Hepatocyte (in vitro differentiated cells): ENCODE measurements at places on chromosomes 2 and 18. TPM values are rescaled to one million over a fixed set of nuclear protein-coding genes. Genes with fewer than 3 reads are reported as not detected.

Gene BIN1
- 113 and 122 TPM in 2 replicates for polyA plus RNA-seq

DNA sequence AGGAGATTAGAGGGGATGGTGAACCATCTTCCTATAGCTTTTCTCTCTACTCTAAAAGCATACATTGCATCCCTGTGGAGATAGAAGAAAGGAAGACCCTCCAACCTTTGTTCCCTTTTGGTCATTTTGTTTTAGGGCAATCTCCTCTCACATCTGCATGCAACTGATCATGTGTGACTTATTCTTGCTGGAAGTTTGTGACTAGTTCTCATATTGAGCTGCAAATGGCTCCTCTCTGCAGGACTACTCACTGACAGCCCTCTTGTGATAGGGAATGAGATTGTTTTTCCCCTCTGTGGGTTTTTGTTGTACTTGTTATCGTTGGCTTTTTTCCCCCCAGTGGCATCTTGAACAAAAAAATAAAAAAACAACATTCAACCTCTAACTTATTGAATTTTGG is 416.0 kb upstream of the CNTNAP5 start:
- H3K4me1 ChIP-seq = no peaks in the 10 kb centered on the region
- no peak overlapping the region for H3K4me3 ChIP-seq
- no peak overlapping the region for H3K27ac ChIP-seq
- DNase-seq = no peak
- H3K27me3 ChIP-seq = no peaks in the 10 kb centered on the region

GRCh38 chr2:106358081-106358480 is 110.1 kb downstream of the RGPD3 start:
- H3K4me1 ChIP-seq = no peaks in the 10 kb centered on the region
- no peak for DNase-seq
- H3K4me3 ChIP-seq = no peak overlapping the region
- H3K27me3 ChIP-seq = no peaks in the 10 kb centered on the region

Gene NEB
- polyA plus RNA-seq = 0.75 and 3.4 TPM in 2 replicates

- no peaks in the 10 kb centered on the region for H3K36me3 ChIP-seq
- H3K27ac ChIP-seq = peak overlapping the region; percentile 92
- peaks cover 53% of the 10 kb centered on the region for H3K4me1 ChIP-seq
- no peaks in the 10 kb centered on the region for H3K27me3 ChIP-seq
- no peak for DNase-seq
- no peak overlapping the region for H3K4me3 ChIP-seq
Measured at GRCh38 chr2:101803128-101803527, 105.6 kb downstream of the MAP4K4 start.

Gene SCYGR8
- polyA plus RNA-seq = not detected in 2 replicates

DNA sequence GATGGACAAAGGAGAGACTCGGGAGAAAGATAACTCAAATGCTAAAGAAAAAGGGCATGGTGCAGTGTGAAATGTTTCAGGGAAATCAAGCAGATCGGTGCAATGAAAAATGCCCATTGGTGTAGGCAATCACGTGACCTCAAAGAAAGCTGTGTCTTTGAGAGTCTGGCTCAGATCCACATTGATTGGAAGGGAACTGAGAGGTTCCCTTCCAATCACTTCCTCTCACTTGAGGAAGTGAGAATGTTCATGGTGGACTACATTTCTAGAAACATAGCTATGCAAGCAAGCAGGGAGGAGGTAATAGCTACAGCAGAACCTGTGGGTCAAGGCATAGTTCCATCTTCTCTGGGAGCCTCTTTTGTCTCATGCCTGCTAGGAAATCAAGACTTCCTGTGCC is 187.4 kb downstream of the LPIN1 start:
- H3K27ac ChIP-seq = no peak overlapping the region
- no peaks in the 10 kb centered on the region for H3K27me3 ChIP-seq
- H3K36me3 ChIP-seq = no peaks in the 10 kb centered on the region
- no peak for DNase-seq

DNA sequence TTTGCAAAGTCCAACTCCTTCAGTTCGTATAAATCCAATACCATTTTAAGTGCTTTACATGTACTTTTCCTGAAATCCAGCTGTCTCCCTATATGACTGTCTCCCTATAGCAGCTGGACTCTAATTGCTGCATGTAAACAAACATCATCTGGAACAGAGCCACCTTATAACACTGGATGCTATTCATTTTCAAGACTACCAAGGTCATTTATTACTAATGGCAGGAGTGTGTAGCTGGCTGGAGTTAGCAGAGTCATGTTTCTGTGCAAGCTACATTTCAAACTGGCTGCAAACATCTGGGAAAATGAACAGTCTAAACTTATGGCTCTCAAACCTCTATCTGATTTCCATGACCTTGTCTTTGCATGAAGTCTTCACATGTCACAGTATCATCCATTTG is 575.2 kb downstream of the PIK3C3 start:
- H3K36me3 ChIP-seq = no peaks in the 10 kb centered on the region
- H3K27ac ChIP-seq = no peak overlapping the region
- H3K4me3 ChIP-seq = no peak overlapping the region
- H3K27me3 ChIP-seq = no peaks in the 10 kb centered on the region
- DNase-seq = no peak

- DNase-seq = peak; percentile 39
- no peaks in the 10 kb centered on the region for H3K36me3 ChIP-seq
- H3K27me3 ChIP-seq = no peaks in the 10 kb centered on the region
Measured at GRCh38 chr2:219912491-219912921, 285.1 kb downstream of the SLC4A3 start.

Gene SULT6B1
- polyA plus RNA-seq = not detected in 2 replicates

DNA sequence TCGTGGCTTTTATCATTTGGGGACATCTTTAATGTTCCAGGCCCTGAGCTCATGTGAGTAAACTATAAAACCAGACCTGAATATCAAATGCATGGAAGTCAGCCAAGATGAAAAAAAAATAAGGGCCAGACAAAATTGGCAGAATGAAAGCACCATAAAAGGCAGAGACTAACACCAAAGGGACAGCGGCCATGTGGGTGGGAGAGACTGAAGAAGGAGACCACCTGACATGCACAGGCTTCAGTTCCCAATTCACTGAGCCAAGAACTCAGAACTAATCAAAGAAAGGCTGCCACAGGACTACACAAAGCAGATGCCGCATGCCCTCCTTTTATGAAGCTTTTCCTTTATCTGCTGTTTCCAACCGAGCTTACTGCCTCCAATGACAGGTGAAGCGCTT is 267.1 kb downstream of the RAD51AP2 start:
- H3K36me3 ChIP-seq = no peaks in the 10 kb centered on the region
- no peak overlapping the region for H3K27ac ChIP-seq
- no peaks in the 10 kb centered on the region for H3K4me1 ChIP-seq
- no peak overlapping the region for H3K4me3 ChIP-seq
- H3K27me3 ChIP-seq = no peaks in the 10 kb centered on the region

- H3K36me3 ChIP-seq = no peaks in the 10 kb centered on the region
- H3K27me3 ChIP-seq = no peaks in the 10 kb centered on the region
- DNase-seq = no peak
- H3K4me1 ChIP-seq = no peaks in the 10 kb centered on the region
Measured at GRCh38 chr2:24454294-24454693, 36.8 kb upstream of the NCOA1 start.

- peak; percentile 49 for DNase-seq
- H3K27ac ChIP-seq = peak overlapping the region; percentile 71
- H3K36me3 ChIP-seq = no peaks in the 10 kb centered on the region
- no peaks in the 10 kb centered on the region for H3K27me3 ChIP-seq
- H3K4me3 ChIP-seq = no peak overlapping the region
Measured at GRCh38 chr2:152405206-152406118, 70.5 kb downstream of the FMNL2 start.

Gene NCK2
- polyA plus RNA-seq = 80.3 and 100 TPM in 2 replicates
